ENCODE measurements at places on chromosomes 4 and X.
A peak's percentile ranks its signal among the peaks of the same experiment; 100 is the strongest.

GRCh38 chr4:187612301-187612700 is 383.3 kb upstream of the ZFP42 start:
- DNase-seq: no peak

GRCh38 chrX:48540480-48540879 is 966 bp downstream of the TBC1D25 start:
- DNase-seq: no peak

DNA sequence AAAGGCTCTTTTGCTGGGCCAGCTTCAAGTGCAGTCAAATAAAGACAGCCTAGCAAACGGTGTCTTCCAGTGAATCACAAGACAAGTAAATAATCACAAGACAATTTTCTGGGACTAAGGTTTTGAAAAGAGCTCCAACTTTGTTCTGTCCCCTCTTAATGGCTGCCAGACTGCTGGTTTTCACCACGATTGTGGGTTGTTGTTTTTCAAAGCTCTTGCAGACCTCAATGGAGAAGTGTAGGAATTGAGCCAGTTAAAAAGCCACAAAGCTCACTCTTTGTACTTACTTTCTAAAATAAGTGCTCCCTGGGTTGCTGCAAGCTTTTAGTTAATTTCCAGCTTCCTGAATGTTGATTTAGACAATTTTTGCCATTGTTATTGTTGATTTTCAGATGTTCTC is 405.8 kb upstream of the HTR2C start:
- DNase-seq: no peak

DNA sequence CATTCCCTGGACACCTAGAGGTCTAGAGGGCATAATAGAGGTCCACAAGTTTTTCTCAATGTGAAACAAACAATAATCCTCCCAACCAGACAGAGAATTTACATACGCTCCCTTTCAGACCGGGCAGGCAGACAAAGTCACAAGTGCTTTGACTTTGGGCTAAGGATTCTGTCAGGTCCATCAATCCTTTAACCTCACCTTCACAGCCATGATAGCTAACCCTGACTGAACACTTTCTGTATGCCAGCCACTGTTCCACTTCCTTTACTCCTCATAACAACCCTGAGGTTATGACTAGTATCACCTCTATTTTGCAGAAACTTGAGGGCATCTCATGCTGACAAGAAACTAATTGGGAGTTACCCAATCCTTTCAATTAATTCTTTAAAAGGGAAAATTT is 118.8 kb upstream of the AFF2 start:
- no peak for DNase-seq

DNA sequence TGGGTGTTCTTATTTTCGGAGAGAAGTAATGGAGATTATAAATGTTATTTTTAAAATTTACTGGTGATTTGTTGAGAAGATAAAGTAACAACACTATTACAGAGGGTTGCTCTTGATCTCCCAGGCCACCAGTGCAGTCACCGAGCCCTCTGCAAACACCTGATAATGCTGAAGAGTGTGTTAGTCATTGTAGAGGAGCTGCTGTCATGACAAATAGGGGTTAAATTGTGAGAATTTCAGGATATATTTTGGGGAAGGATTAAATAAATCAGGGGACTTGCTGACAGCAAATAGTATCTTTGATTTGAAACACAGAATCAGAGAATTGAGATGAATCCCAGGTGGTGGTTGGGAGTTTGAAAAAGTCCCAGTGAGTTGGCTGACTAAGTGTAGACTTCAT is 16.7 kb upstream of the HAND2 start:
- no peak for DNase-seq

DNA sequence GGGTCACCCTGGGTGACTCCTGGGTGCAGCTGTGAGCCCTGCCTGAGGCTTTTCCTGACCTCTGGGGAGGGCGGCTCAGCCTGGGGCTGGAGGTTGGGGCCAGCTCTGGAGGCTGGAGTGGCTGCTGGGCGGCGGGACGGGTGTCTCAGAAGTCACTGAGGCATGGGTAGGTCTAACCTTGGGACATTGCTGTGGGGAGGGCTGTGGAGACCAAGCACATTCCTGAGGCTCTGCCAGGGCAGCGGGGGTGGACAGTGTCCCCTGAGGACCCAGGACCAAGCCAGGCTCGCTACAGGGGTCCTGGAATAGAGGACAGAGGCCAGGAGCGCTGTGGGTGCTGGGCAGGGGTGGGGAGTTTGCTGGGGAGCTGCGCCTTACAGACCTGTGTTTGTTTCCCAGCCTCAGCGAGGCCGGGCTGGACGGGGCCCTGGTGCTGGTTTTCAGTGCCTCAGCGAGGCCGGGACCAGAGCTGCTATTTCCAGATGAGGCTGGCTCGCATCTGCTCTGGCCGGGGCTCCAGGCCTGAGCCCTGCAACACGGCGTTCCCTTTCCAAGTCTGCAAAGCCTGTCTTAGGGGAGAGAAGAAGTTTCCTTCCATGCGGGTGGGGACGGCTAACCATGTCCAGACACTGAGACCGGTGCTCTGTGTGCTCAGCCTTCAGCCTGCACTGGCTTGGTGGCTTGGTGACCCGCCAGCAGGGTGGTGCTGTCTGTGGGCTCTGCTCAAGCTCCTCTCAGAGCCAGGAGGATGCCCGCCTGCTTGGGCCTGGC is 3.0 kb upstream of the SLC25A6 start:
- no peak for DNase-seq

DNA sequence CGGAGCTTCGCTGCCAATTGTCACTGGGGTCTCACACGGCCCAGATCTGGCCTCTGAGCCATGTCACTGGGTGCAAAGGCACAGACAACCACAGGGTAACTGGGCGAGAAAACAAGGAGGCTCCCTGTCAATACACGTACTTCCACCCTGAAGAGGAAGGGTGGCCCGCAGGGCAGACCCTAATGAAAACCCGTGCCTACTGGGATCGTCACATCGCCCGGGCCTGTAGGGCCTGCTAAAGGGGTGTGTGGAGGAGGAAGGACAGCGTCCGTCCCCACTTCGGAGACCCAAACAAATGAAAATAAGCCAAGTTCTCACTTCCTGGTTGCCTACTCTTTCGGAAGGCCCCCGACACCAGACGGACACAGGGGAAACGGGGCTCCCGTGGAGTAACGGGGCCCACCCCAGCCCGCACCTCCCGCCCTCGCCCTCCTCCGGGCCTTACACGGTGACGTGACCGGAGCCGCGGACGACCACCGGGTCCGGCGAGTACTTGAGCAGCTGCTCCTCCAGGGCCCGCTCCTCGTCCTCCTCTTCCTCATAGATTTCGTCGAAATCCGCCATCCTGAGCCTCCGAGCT is 578 bp downstream of the CHIC2 start:
- no peak for DNase-seq

- no peak for DNase-seq
Measured at GRCh38 chr4:74235135-74235534, 73.1 kb upstream of the EPGN start.

GRCh38 chr4:154471032-154471431 is 20.6 kb downstream of the DCHS2 start:
- no peak for DNase-seq

GRCh38 chr4:1354136-1354982 is 7.4 kb downstream of the UVSSA start:
- DNase-seq: no peak

DNA sequence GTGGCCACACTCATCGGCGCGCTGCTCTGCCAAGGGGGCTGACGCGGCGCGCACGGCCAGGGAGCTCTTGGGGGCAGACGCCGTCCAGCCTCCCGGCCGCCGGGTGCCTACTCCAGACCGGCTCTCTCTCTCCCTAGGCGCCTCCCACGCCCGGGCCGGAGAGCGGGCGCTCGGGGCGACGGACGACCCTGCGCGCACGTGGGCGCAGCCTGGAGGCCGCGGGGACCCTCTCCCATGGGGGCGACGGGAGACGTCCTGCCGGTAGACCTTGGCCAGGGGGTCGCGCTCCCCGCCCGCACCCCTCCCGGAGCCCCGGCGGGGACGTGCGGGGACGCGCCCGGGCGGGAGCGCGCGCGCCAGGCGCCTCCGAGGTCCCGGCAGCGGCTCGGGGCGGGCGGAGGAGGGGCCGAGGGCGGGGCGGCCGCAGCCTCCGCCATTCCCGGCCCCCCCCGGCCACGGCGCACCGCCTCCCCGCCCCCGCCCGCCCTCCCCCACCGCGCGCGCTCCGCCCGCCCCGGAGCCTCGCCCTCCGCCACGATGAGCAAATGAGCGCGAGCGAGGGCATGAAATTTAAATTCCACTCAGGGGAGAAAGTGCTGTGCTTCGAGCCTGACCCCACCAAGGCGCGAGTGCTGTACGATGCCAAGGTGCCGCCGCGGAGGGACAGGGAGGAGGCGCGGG is at the start of gene MSL3:
MSL3 (plus strand) TSS at position 519 of the 681 bp plus-strand sequence; CDS start at position 546, 27 bp downstream.
- DNase-seq: peak; percentile 30

DNA sequence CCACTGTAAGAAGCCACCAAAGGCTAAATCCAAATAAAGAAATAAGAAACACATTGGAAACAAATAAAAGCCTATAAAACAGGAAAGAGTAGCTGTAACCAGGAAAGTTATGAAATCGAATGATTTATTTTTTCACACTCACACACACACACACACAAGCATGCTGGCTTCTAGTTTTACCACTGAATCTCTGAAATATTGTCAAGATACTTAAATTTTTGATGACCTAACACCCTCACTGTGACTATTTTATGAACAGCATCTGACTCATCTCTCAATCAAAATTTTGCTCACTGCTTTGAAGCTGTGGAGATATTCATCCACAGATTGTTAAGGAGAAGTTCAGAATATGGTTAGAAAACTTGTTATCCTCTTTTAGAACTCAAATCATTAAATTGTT is 13.9 kb upstream of the GABRB1 start:
- no peak for DNase-seq

Measured in bone marrow (tissue), 2 donors.